Smooth muscle cell of the pulmonary artery (primary cell): ENCODE measurements at places on chromosomes 12 and 14. TPM values are rescaled to one million over a fixed set of nuclear protein-coding genes. Genes with fewer than 3 reads are reported as not detected.

SMOC1 gene
- 0.26 and 12.9 TPM in 2 replicates for total RNA-seq

GON7 gene
- total RNA-seq, result 5.5 and 6.2 TPM in 2 replicates

CS gene
- 133 and 159 TPM in 2 replicates for total RNA-seq

CD4 gene
- 0.26 and 13.2 TPM in 2 replicates for total RNA-seq

GPRC5D gene
- 0.13 TPM in 1 of 2 replicates, not detected in the other for total RNA-seq

MRPL52 gene
- total RNA-seq, result 27.4 and 27.9 TPM in 2 replicates

SERPINA10 gene
- not detected in 2 replicates for total RNA-seq

AKAP5 gene
- total RNA-seq, result 0.20 and 0.56 TPM in 2 replicates

TEX22 gene
- 0.17 and 0.39 TPM in 2 replicates for total RNA-seq

GALNT16 gene
- 1.7 and 4.9 TPM in 2 replicates for total RNA-seq

ST8SIA1 gene
- total RNA-seq, result 2.2 and 2.6 TPM in 2 replicates

MYF6 gene
- not detected in 2 replicates for total RNA-seq

RIPK3 gene
- total RNA-seq, result 0.26 TPM in 1 of 2 replicates, not detected in the other

TSHR gene
- under 0.01 TPM in 1 of 2 replicates, not detected in the other for total RNA-seq

RNF212B gene
- not detected in 2 replicates for total RNA-seq

TAS2R14 gene
- total RNA-seq, result 2.6 and 4.3 TPM in 2 replicates

BEST3 gene
- not detected in 2 replicates for total RNA-seq

FOXA1 gene
- not detected in 2 replicates for total RNA-seq

C12orf54 gene
- not detected in 2 replicates for total RNA-seq

DHH gene
- 0.07 and 0.13 TPM in 2 replicates for total RNA-seq

WSCD2 gene
- total RNA-seq, result not detected in 2 replicates
